NCI-H1048 (cell line): ENCODE measurements at places on chromosomes 2 and 18.

- no peak for DNase-seq
These were observed 134.2 kb downstream of the RAPGEF4 start for GRCh38 chr2:172869861-172870260.

DNA sequence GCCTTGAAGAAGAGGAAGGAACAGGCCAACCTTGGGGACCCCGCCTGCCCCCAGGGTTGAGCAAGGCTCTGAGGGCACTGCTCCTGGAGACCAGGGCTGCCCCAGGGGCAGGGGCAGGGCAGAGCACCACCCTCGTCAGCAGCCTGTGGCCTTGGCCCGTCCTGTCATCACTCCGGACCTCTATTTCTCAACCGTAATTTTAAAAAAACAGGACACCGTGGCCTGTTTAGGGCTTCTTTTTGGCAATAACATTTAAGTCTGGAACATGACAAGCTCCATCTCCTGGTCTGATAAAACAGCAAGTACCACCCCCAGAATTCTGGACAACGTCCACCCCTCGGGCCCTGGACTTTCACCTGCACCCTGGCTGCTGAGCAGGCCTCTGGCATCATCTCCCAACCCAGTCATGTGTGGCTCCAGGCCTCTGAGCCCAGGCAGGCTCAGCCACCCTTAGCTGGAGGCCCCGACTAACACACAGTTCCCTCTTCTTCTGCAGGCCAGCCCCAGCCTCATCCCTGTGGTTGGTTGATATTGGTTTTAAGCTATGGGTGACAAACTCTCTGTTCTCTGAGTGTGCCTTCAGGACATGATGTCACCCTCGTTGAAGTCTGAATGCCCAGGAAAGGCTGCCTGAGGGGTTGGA, 22.6 kb upstream of the ID2 start:
- DNase-seq = no peak

GRCh38 chr2:73176881-73177644, 25.3 kb upstream of the NOTO start:
- DNase-seq = peak; percentile 61

GRCh38 chr18:70107091-70107490, 98.4 kb downstream of the RTTN start:
- peak; percentile 74 for DNase-seq

DNA sequence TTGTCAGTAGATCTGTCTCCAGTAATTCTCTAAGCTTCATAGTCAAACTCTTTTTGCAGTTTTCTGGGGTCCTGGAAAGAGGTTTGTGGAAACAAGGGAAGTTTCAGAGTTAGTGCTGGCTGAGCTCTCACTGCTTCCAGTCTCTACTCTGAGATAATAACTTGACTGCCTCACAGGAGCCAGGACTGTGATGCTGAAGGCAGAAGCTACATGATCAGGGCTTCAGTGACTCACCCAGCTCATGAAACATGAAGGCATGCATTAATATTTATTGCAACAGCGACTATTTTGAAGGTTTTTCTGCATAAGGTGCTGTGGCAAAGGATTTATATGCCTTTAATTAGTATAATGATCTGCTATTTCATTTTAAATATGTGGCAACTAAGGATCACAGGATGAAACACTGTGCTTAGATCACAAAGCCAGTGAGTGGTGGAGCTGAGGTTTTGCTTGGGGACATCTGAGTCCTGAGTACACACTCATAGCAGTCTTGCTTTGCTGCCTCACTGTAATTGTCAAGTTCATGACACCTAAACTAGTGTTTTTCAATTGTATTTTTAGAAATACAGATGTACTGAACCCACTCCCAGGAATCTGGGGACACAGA, 448.4 kb upstream of the GCFC2 start:
- no peak for DNase-seq

DNA sequence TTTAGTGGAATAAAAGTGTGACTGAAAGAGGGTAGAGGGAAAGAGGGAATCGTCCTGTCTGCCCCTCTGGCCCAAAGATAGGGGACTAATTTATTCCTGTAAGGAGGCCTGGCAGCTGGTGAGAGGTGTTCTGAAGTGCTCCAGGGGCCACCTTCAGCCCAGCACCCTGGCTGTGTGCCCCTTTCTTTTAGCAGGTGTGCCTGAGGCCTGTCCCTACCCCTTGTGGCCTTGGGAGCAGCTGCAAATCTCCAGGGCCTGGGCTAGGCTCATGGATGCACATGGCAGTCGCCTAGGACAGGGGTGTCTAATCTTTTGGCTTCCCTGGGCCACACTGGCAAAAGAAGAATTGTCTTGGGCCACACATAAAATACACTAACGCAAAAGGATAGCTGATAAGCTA, 37.3 kb downstream of the FHOD3 start:
- DNase-seq = no peak

DNA sequence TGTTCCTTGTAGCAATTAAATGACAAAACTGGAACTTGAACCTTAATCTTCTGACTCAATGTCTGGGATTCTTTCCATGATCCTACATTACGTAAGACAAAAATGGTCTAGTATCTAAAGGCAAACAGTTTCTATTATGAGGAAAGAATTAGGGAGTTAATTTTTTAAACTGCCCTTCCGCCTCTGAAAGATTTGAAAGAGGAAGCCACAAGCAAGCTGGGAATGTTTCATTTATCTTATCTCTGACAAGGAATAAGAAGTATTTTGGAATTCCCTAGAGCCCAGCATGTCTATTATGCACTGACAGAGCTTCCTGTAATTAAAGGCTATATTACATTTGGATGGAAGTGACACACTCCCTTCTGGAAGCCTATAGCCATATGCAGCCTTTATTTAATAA, 558.8 kb upstream of the CDH2 start:
- DNase-seq = no peak

DNA sequence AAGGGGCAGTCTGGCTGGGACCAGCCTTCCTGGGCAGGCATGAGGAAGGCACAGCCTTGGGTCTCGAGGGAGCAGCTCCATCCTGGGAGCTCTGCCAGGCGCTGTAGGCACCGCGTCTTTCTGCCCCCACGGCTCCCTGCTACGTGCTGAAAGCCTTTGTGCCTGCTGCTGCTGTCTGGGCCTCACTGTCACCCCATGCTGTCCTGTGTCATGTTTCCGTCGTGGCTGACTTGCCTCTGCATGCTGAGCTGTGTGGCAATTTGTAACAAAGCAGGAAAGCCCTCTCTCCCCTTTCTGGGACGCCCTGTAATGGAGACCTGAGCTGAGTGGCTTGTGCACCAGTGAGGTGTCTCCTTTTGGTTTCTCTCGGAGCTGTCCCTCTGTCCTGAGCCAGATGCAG, 152.5 kb downstream of the TSN start:
- no peak for DNase-seq
